ENCODE measurements at places on chromosomes 7 and 10.

DNA sequence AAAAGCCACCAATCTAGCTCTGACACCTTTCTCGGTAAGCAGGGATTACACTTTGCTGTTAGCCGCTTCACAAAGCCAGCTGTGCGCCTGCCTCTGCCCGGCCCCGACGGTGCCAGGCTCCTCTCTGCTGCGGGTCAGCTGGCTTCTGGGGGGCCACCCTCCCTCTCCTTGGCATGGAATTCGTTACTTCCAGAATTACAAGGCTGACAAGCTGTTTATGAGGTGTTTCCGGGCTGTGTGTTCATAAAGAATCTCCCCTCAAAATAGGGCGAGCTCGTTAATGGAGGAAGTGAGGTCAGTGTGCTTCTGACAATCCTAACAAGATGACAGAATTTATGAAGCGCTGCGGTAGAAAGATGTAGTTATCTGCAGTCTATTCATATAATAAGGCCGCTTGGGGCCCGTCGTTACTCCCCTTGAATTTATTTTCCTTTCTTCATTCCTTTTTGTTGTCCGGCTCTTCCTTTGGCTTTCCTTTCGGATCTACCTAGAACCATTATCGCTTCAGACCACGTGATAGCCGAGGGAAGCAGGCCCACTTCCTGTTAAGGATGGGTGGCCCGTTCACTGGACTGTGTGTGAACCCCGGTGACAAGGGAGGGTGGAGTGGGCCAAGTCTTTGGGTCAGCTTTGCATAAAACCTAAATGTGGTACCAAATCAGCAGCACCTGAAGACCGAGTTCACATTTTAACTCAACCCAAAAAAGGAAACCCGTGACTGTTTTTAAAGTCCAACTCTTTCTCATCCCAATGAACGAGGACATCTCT, 273.0 kb upstream of the YAE1 start:
- no peak for DNase-seq

DNA sequence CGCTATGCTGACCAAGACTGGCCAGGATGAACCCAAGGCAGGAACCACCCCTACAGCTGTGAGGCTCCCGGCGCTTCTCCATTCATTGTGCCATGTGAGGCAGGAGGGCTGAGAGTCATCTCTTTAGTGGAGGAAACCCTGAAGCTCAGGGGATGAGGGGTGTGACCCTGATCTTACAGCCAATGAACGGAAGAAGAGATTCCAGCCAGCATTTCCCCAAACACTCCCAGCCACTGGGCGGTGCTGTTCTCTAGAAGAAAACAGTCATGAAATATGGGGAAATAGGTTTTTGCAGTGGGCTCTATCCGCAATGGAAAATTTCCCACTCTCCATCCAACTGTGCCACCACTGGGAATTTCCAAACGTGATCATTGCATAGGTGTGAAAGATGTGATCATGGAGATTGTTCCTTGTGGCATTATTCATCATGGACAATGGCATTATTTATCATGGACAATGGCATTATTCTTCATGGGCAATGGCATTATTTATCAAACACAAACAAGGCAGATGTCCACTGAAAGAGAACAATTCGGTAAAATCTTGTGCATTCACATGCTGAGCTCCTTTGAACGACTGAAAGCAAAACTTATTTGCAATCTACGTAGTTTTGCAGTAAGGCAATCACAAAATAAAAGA, 14.0 kb upstream of the SLC18A2 start:
- peak; percentile 53 for DNase-seq

DNA sequence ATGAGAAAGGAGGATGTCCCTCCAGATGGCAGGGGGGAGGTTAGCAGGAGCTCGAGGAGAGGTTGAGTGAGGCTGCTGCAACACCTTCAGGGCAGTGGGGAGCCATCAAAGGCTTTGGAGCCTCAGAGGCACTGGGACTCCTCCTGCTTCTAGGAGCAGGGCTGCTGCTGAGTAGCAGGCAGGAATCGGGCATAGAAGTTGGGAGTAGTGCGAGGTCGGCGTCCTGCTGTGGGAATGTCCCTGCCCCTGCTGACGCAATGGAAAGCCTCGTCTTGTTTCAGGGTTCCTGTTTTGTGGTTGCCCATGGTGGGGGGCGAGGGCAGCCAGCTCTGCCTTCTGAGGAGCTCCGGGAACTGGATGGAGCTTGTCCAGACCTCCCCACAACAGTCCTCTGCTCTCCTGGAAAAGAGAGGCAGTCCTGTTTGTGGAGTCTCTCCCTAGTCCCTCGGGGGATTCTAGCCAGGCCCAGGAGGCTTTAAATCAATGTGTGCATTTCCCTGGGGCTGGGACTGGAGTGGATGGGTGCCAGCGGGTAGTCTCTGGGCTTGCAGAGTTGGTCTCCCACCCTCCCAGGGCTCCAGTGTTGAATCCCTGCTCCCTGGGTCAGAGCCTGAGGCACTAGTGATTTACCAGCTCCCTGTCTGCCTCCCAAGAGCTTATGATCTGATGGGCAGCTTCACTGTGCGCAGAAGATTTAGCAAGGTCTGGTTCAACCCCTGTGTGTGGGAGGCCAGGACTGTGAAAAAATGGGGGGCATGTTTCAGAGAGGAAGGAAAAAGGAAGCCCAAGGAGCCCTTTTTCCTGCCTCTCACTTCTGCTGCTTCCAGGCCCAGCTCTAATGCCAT, 98.7 kb upstream of the PPIF start:
- no peak for DNase-seq

DNA sequence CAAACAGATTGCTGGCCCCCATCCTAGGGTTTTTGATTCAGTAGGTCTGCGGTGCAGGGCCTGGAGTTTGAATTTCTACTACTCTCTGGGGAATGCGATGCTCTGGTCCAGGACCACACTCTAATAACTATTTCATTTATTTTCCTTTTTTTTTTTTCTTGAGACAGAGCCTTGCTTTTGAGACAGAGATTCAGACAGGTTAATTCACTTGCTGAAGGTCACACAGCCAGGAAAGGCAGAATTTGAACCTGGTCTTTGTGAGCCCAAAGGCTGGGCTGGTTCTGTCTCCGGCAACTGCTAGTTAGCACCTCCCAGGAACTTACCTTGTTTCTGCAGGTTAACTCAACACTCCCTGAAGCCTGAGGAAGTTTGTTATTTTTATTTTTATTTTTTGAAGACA, 11.5 kb downstream of the SPACDR start:
- DNase-seq, result no peak

GRCh38 chr10:100338434-100339036, 8.5 kb upstream of the SCD start:
- DNase-seq, result peak; percentile 81

DNA sequence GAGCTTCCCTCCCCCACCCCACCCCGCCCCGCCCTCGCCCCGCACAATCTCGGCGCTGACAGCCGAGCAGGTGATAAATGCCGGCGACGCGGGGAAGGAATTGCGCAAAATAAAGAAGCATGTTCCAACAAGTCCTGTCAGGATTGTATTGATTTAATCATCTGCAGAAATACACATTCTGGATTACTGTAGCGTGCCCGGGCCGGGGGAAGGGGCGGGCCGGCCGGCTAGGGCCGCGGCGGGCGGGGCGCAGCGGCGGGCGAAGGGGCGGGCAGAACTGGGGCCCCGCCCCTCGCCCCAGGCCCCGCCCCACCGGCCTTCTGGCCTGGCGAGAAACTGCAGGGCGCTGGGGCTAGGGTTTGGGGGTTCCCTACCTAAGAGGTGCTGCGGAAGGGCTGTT, 88.9 kb upstream of the PAX2 start:
- peak; percentile 55 for DNase-seq
